ENCODE measurements at places on chromosomes 2 and 18. TPM values are rescaled to one million over a fixed set of nuclear protein-coding genes. Genes with fewer than 3 reads are reported as not detected.

- DNase-seq: no peak
Measured at GRCh38 chr2:200471928-200472645, 37.8 kb downstream of the KCTD18 start.

GRCh38 chr2:27914041-27914804 lies 23.7 kb downstream of the BABAM2 start:
- no peak for DNase-seq

DNA sequence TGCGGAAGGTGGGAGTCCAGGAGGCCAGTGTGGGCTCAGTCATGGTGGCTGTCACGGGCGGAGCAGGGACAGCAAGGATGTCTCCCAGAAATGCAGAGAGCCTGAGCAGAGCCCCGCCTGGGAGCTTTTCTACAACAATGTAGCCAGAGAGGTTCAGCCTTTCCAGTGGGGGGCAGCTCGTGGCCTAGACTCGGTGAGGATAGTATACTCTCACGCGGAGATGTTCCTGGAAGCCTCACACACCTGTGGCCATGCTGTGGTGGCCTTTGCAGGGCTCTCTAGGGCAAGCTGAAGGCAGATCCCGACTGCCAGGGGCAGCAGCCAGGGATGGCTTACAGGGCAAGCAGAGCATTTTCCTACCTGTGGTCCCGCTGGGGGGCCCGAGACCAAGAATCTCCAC lies 244.1 kb downstream of the LDLRAD4 start:
- DNase-seq: no peak

- no peak for DNase-seq
Measured at GRCh38 chr2:86519349-86519748, 43.9 kb downstream of the CHMP3 start.

DNA sequence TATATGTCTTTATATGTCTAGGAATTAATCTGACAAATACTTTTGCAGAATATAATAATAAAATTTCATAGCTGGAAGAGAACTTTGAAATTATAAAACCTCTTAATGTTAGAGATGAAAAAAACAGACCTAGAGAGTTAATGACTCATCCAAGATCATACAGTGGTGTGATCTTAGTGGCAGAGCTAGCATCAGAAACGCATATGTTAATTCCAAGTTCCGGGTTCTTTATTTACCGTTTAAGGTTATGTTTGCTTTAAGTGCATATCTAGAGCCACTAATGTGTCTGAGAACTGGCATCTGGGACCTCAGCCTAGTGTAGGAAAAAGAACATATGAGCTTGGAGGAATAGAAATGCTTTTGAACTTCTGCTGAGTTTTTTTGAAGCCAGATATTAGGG lies 24.3 kb downstream of the CERS6 start:
- DNase-seq: no peak

DNA sequence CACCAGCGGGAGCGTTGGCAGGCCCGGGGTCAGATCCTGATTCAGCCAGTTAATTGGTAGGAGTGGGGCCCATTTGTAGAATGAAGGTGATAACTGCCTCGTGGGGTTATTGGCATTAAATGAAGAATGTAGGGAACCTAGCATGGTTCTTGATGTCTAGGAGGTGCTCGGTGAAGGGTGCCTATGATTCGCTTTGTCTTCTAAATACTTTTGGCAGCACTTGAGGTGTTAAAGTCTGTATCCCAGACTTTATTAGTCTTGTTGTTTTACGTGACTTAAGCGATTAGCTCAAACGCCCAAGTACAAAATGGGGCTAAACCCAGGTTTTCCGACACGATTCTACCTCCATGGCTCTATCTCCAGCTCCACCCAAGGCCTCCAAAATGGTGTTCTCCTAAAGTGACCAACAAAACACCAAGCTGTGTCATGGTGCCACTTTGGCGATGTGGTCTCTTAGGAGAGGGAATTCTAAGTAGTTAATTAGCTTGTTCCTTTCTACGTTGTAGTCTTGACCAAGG lies 980 bp upstream of the PPP4R1 start:
- no peak for DNase-seq

DNA sequence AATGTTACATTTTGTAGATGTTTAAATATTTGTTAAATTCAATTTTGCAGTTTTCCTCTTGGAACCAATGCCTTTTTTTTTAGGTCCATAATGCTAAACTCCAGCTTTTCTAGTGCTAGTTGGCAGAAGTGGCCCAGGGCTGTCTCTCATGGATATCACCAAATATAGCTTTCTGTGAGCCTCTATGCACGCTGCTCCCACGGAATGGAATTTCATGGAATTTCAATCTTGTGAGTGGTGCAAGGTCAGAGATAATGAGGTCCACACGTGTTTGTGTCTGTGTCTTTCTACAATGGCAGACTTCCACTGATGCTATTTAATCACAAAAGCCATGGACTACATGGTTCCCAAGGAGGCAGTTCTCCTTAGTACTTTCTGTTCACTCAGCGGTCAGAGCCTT lies 191.5 kb upstream of the PARD3B start:
- DNase-seq: no peak

DNA sequence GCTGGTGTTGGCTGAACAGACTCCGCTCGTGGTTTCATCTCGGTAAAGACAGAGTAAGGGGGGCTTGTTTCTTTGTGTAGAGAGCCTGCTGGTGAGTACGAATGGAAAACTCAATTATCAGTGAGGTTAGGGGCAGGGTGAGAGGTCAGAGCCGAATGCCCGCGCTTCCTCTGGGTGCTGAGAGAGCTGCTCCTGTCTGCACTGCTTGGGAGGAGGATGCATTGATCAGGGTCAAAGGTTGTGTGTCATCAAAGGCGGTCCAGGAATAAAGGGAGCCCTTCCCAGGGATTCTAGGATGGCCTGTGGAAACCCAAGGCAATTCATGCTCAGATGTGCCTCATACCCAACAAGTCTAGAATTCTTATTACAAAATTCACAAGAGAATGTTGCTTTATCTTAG lies 143.9 kb downstream of the MYCN start:
- DNase-seq: no peak

GRCh38 chr2:178761759-178762371 lies 45.4 kb downstream of the TTN start:
- peak; percentile 73 for DNase-seq

- peak; percentile 70 for DNase-seq
Measured at GRCh38 chr2:88350331-88351248, 101.9 kb downstream of the FOXI3 start.

- DNase-seq: no peak
Measured at GRCh38 chr2:16406496-16407289, 258.9 kb downstream of the CYRIA start.

GRCh38 chr2:2574401-2575180 lies 243.5 kb upstream of the MYT1L start:
- DNase-seq: no peak

DNA sequence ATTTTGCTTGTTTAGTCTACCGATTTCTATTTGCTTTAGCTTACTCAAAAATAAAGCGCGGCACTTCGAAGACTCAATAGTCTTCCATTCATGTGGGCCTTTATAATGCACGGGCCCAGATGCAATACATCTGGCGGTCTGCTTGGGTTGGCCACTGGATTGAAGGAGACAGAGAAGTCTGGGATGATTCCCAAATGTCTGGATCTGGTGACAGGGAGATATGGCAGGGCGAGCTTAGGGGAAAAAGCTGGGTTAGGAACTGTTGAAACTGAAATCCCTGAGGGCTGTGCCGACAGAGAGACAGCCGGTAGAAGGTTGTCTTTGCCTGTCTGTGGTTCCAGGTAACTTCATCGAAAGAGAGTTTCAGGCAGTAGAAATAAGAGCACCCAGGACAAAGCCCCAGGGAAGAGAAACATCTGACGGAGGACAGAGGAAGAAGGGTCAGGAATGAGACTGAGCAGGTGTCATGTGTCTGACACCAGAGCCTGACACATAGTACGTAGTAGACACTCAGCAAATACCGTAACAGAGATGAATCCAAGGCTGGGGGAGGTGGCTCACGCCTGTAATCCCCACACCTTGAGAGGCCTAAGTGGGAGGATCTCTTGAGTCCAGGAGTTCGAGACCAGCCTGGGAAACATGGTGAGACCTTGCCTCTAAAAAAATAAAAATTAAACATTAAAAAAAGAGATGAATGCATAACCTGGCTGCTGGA lies 13.6 kb downstream of the CLUL1 start:
- DNase-seq: no peak

GRCh38 chr18:29062921-29063320 lies 886.0 kb upstream of the CDH2 start:
- DNase-seq: no peak

TRIM43 gene
- not detected for total RNA-seq

CREG2 gene
- total RNA-seq: not detected

IDH1 gene
- total RNA-seq: 122 TPM

LRATD1 gene
- total RNA-seq: 4.7 TPM

NDUFV2 gene
- 192 TPM for total RNA-seq

MARCO gene
- total RNA-seq: 2.4 TPM

RGPD3 gene
- total RNA-seq: 0.20 TPM

GRP gene
- not detected for total RNA-seq

LINC00305 gene
- not detected for total RNA-seq
